Activated T-helper 9 cell treated with anti-CD3 and anti-CD28 coated beads, Interleukin-2, amount 50 U/mL, for 16 hours (primary cell): ENCODE measurements at places on chromosomes 5 and 9.

DNA sequence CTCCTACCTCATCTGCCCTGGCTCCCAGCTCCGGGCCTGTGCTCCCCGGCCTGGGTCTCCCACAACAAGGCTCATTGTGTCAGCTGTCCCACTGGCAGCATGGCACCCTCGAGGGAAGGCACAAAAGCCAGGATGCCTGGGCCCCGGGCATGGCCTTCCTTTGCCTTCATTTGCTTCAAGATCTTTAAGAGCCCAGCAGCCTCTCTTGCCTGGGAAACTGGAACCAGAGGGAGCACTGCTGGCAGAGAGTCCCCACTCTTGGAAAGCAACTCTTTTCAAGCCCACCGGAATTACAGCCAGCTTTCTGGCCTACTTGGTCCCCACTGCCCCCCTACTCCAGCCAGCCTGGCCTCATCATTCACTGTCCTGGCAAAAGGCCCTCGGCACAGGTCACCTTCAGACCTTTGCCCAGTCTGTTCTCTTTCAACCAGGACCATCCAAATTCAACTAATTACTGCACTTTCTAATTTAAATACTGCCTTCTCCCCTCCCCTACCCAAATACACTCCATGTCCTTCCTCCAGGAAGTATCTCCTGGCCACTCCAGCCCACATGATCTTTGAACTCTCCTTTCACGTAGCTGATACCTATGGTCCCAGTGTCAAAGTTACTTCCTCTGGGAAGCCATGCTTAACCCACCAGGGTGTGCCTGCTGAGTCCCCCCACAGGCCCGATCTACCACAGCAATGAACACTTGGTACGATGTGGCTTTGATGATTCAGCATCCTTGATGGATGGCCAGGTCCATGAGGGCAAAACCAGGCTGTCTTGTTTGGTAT is 8.9 kb downstream of the ZER1 start:
- DNase-seq, result no peak

DNA sequence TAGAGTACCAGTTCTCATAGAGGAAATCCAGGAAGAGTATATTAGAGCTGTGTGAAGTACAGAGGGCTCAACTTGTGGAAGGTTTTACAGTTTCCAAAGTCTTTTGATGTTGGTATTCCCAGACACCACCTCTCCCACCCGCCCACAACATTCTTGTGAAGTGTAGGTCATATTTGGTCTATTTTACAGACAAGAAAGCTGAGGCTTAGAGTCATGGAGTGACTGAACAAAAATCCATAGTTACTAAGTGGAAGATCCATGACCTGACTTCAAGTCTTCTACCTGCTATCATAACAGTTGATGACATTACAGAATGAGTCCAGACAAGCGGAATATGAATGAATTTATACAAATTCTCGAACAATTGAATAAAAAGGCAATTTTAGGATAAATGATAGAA is 187.1 kb upstream of the RPS23 start:
- DNase-seq, result no peak

- peak; percentile 48 for DNase-seq
Measured at GRCh38 chr5:133423618-133424282, 188.6 kb downstream of the FSTL4 start.

GRCh38 chr9:131018621-131019020 is 9.6 kb downstream of the LAMC3 start:
- no peak for DNase-seq

GRCh38 chr9:131748411-131748955 is 8.6 kb upstream of the RAPGEF1 start:
- no peak for DNase-seq

GRCh38 chr5:76601470-76601869 is 21.7 kb downstream of the F2RL2 start:
- DNase-seq, result no peak
